ENCODE measurements at places on chromosomes 12 and 14.
A peak's percentile ranks its signal among the peaks of the same experiment; 100 is the strongest.

- no peak for DNase-seq
Measured at GRCh38 chr14:104784846-104785707, 10.5 kb downstream of the AKT1 start.

- DNase-seq = no peak
Measured at GRCh38 chr12:133227281-133227852, 8.3 kb downstream of the ANHX start.

- DNase-seq = no peak
Measured at GRCh38 chr14:55127460-55127951, 1.5 kb upstream of the LGALS3 start.

DNA sequence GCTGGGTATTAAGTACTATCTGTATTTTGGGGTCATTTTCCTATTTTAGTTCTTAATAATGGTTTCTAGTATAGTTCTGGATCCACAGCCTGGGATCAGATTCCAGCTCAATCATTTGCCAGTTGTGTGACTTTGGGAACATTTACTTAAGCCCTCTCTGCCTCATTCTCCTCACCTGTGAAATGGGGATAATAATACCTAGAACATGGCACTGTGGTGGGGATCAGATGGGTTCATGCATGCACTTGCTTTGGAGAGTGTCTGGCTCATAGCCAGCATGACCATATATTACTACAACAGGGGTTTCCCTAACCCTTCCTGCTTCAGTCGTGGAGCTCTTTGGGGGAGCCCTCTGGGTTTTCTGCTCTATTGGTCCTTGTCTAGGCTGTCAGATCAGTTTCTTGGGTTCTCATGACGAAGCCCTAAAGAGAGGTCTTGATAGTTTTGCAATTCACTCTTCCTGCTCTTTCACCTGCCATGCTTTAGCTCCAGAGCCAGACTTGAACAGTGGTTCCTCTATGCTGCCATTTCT, 34.1 kb upstream of the SMOC1 start:
- DNase-seq = no peak

- no peak for DNase-seq
Measured at GRCh38 chr14:104547998-104548700, 31.4 kb upstream of the C14orf180 start.

DNA sequence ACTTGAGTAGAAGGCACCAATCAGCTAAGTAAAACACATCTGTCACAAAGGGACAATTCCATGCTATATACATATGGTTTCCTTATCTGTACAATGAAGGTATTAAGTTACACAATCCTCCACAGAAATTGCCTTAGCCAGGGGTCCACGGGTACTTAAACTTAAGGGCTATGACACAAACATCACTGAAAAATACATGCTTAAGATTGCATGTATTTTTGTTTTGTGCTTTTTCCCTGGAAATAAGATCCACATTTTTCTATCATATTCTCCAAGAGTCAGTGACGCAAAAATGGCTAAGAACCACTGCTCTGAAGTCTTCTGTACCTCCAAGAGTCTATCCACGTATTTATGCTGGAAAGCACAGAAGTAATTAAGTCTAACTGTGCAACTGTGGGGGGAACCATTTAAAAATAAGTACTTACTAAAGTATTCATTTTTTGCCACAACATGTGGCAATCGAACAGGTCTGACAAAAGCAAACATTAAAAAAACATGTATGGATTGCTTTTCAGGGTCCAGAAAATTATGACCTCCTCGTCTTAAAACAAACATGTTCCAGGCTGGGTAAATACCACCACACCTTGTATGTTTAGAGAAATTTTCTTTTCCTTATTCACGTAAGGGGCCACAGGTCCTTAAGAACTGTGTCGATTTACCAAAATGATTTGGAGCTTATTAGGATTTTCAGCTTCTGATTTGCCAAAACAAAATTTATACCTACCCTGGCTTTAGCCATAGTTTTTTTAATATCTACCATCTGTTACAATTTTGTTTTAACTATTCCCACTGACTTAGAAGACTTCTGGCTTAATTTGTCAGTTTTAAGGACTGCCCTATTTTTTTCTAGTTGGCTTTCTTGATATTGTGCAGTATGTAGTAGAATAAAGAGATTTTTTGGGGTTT, 2.8 kb downstream of the SLC38A2 start:
- no peak for DNase-seq

GRCh38 chr12:125221602-125222001, 156.4 kb downstream of the AACS start:
- no peak for DNase-seq

GRCh38 chr12:6768990-6769389, 2.8 kb downstream of the PTMS start:
- DNase-seq = no peak

GRCh38 chr12:31682136-31682962, 22.9 kb downstream of the ETFBKMT start:
- DNase-seq = peak; percentile 57

DNA sequence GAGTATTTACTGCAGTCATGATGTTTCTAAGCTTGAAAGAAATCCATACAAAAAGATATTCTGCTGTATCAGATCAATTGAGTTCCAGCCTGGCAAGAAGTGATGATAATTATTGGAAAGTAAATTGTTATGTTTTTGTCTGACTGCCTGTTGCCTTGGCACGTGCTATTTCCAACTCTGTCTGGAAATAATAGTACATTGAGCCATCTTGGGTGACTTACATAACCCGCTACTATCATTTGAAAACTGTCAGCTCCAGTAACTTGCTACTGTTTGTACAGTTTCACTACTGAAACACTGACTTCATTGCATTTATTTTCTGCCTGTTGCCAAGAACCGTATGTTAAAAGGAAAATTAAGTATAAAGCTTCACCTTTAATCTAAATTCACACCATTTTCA, 318.6 kb downstream of the ITPR2 start:
- no peak for DNase-seq

DNA sequence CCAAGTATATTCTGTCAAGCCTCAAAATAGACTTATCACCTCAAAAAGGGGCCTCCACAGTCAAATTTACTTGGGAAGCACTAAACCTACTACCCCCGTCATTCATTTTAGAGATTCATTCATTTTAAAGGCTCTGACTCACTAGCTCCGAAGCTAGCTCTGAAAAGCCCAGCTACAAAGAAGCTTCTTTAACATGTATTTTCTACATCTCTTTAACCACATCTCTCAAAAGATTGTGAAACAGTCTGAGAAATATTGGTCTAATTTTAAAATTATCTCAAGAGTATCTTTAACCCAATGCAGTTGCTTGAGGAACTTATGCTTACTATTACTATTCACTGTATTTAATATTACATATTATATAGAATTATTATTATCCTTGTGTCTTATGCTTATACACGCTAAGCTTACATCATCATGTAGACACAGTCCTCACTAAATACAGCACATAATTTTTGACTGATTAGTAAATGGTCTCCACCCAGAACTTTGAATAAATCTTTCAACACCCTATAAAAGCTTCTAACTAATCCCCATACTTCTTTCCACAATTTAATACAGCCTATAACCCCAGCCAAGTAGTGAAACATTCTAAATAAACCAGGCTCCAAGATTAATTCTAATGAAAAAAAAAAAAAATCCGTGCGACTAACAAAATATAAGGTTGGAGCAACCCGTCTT, 7.8 kb downstream of the NT5DC3 start:
- no peak for DNase-seq

DNA sequence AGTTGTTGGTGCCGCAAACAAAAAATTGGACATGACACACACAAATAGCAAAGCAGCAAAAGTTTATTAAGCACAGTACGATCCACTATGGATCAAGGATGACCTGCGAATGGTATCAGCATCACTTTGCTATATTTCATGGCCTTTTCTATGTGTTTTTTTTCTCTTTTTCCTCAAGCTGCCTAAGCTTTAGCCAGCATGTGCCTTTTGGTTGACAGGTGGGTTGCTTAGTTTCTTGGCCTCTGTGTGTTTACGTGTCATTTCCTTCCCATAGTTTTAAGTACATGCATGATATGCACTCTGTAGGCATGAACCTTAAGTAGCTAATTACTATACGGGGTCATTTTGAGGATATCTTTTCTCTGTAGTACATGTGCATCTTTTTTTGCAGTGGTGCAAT, 9.8 kb downstream of the CD4 start:
- DNase-seq = no peak

- DNase-seq = no peak
Measured at GRCh38 chr12:4717806-4718205, 2.4 kb upstream of the GALNT8 start.

- no peak for DNase-seq
Measured at GRCh38 chr14:96804895-96805294, 7.7 kb downstream of the VRK1 start.

DNA sequence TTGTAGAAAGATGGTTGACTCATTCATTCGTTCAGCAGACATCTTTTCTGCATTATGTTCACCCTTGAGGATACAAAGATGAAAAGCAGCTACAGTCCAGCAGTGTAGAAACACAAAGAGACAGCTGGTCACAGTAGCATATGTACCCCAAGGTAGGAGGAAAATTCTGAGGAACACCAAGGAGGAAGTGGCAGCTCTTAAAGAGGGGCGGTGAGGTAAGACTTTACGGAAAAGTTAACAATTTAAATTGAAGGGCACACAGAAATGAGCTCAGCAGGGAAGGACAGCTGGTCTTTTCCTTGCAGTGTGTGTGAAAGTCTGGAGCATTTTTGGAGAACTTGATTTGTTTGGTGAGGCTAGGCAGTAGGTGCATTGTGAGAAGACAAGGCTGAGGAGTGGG, 3.5 kb downstream of the SLC35E3 start:
- DNase-seq = no peak

DNA sequence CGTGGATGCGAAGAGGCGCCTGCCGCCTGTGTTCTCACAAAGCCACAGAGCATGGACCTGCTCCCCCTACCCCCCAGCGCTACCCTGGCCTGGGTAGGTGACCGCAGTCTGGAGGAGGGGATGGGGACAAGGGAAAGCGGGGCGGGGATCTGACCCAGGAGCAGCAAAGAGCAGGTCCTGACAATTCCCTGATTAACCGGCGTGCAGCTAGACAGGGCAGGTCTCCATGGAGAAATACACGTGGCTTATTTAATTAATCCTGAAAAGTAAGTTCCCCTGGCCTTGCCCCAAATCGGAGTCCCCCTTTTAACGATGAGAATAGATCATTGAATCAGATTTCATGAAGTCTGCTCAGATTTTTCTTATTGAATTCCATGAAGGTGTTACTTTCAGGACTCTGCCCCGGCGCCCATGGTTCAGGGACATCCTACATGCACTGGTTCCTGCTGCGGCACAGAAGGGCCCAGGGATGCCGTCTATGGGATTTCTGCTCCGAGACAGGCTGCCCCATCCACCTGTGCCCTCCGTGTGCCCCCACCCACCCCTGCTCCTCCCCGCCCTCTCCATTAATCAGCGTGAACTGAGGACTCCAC, 251.0 kb upstream of the SFSWAP start:
- no peak for DNase-seq

GRCh38 chr12:131829791-131830334, 1.7 kb downstream of the MMP17 start:
- DNase-seq = no peak

DNA sequence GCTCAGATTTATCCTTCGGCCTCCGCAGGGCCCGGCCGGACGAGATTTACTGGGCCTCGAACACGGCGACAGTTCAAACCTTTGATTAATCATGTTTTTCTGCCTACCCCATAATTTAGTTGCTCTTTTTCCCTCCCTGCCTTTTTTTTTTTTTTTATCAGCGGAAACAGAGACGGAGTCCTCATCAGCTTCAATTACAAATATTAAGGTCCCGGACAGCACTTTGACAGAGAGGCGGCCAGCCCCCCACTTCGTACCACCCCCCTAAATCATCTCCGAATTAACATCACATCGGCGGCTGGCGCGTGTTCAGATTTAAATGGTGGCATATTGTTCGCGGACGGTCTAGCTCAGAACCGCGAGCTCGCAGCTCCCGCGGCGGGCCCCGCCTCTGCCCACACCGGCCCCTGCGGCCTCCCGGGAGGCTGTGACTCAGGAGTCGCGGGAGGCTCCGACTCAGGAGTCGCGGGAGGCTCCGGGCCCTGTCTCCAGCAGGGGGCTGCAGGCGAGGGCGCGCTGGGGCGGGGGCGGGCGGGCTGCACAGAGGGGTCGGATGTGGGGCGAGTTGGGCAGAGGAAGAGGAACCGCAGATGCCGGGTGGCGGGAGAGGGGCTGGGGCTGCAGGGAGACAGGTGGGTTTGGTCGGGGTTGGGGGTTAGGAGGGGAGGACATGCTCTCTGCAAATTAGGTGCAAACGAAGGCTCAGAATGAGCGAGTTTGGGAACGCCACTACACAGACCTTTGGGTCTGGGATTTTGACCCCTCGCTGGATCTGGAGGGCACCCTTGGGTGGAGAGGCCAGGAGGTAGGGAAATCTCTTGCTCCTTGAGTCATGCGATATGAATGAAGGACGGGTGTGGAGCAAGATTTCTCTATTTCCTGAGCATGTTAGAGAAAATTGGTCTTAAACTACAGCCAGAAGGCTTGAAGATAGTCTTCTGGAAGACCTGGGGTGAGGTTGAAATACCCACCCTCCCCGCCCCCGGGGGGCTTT, 19.6 kb upstream of the ATP5MC2 start:
- DNase-seq = peak; percentile 67

DNA sequence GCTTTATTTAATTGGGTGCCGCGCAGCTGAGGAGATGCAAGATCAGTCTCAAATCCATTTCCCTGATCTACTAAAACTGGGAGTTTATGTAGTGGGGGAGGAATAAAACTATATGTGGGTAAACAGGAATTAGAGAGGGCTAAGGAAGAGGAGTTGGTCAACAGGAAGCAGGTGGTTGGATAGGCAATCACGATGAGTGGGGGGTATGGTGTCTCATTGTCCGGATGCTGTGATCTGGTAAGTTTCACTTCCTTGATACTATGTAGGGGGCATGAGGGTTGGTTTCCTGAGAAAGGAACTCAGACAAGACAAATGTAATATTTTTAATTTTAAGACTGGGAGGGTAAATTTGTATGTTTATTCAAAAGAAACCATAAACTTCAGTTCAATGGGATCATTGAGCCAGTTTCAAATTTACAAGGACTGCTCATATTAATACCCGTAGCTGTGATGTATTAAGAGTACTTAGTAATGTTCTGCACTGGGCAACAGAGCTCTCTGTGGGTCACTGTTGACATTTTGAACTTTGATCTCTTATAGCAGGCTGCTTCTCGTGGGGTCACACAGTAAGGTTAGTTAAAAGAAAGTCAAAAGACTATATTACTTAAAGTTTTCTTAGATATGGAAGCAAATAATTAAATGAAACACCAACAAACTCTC, 786.2 kb upstream of the FBXO33 start:
- DNase-seq = no peak

DNA sequence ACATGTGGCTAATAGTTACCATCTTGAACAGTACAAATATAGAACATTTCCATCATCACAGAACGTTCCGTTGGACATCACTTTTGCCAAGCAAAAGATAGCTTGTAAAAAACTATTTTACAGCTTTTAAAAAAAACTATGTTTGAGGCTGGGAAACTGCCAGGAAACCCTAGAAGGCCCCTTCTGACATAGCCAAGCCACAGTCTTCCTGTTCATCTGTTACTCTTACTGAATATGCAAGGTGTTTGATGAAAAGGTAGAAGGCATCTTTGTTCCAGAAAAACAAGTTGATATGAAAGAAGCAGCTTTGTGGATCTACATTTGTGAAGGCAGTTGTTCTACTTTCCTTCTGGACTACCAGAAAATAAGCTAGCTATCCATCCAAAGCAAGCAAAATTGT, 23.6 kb upstream of the WNK1 start:
- DNase-seq = no peak
